ENCODE measurements at places on chromosomes 6 and 20.
A peak's percentile ranks its signal among the peaks of the same experiment; 100 is the strongest.

DNA sequence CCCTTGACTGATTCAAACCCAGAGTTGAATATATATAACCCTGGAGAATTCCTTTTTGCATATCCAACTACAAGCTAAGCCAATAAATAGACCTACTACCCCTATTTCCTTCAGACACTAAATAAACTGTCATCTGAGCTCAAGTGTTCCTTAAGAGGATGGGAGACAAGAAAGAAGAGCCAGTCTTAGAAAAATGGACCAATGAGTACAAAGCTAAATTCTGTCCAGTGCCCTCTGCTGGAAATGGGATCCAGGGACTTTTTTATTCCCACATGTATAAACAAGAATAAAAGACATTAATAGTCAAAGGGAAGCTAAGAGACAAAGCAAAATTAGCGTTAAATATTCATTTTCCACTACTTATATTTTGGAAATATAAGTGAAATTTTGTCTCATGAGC, 4.8 kb downstream of the PPP1R10 start:
- DNase-seq, result no peak

- no peak for DNase-seq
These were observed 27.2 kb upstream of the GPR63 start for GRCh38 chr6:96864216-96865054.

- no peak for DNase-seq
These were observed 188.0 kb downstream of the DLL1 start for GRCh38 chr6:170102582-170103481.

DNA sequence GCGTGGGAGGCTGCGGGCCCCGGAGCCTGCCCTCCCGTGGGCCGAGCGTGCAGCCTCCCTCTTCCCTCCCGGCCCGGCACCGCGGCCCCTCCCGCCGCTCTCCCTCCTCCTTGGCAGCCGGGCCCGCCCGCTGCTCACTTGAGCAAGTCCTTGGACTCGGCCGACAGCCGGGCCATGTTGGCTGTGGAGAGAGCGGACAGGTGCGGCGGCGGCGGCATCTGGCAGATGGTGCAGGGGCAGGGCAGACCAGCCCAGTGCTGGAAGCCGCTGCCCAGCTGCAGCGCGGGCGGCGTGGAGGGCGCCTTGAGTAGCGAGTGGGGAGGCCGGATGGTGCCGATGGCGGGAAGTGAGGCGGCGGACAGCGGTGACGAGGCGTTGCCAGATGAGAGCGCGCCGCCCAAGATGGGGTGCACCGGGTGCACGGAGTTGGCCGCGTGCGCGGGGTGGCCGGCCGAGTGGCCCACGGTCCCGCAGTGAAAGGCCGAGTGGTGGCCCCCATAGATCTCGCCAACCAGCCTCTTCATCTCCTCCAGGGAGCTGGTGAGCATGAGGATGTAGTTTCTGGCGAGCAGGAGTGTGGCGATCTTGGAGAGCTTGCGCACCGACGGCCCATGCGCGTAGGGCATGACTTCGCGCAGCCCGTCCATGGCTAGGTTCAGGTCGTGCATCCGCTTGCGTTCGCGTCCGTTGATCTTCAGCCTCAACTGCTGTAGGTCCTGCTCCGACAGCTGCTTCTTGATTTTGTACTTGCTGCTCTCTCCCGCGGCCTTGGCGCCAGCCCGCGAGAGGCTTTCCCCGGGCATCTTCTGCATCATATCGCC, 766 bp downstream of the OLIG3 start:
- DNase-seq, result no peak

DNA sequence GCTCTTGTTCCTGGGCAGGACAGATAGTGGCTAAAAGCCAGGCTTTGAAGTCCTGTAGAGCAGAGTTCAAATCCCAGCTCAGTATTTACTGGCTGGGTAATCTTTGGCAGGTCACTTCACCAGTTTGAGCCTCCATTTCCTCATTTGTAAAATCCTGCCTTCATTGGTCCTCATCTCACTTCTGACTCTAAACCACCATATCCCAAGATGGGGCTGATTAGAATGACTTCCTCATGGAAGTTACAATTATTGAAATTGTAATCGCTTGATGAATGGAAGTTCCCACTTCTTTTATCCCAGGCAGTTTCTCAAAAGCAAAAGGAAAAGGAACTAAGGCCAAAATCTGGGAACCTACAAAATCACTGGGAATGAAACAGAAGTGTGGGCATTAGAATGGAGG, 35.9 kb upstream of the B4GALT5 start:
- no peak for DNase-seq

- no peak for DNase-seq
These were observed 1.4 kb downstream of the SLC35F1 start for GRCh38 chr6:117908246-117909068.

GRCh38 chr6:13687917-13688351, 23.7 kb downstream of the RANBP9 start:
- DNase-seq, result no peak

- peak; percentile 30 for DNase-seq
These were observed 24.0 kb upstream of the HDAC2 start for GRCh38 chr6:113994934-113995342.

DNA sequence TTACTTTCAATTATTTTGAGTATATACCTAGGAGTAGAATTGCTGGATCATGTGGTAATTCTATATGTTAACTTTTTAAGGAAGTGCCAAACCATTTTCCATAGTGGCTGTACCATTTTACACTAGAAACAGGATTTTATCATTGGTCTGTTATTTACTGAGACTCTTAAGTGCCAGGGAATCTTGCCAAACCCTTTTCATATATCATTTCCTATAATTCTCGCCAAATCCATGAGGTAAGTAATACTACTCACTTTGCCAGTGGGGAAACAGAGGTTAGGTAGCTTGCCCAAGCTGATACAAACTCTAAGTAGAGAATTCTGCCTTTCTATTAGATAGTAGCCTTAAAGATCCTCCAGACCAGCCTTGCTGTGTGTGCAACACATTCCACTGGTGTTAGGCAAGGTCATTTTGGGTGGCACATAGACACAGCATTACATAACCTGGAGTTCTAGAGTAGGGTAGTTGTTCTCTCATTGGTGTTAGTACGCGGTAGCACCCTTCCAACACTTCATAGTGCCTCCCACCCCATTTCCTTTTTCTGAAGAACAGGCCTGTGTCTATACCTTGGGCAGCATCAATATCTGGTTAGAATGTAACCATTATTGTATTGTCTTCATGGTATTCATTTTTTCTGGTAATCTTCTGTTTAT, 65.5 kb downstream of the ARID1B start:
- no peak for DNase-seq
